Activated CD8-positive, alpha-beta memory T cell treated with anti-CD3 and anti-CD28 coated beads for 1 hour (primary cell): ENCODE measurements at places on chromosomes 16 and 17.

DNA sequence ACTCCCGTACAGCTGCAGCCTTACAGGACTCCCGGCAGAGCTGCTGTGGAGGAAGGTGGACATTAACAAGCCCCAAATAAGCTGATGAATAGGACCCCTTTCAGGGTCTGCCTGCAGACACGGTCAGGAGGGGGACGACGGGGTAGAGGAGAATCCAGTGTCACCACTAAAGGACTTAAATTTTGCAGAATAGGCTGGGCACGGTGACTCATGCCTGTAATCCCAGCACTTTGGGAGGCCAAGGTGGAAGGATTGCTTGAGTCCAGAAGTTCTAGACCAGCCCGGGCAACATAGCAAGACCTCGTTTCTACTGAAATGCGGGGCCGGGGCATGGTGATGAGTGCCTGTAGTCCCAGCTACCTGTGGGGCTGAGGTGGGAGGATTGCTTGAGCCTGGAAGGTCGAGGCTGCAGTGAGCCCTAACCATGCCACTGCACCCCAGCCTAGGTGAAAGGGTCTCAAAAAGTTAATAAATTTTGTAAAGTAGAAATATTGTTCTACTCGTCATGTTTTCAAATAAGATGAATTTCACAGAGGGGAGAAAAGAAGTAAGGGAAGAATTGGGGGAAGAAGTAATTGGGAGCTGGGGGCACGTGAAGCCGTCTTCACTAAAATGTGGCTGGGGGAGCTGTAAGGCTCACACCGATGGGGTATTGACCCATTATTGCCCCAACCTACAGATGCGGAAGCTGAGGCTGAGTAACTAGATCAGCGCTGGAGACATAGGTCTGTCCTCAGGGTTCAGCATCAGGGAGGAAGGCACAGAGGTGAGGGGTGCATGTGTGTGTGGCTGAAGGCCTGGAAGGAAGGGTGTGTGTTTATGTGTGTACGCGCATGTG, 4.7 kb downstream of the LITAFD start:
- DNase-seq: no peak

GRCh38 chr16:11916524-11917285, 949 bp upstream of the GSPT1 start:
- DNase-seq: no peak

GRCh38 chr17:76726231-76726775, at the start of gene JMJD6:
Gene JMJD6, minus strand, starts transcription at chr17:76726606. Its CDS starts 131 bp downstream, at chr17:76726475.
- no peak for DNase-seq

DNA sequence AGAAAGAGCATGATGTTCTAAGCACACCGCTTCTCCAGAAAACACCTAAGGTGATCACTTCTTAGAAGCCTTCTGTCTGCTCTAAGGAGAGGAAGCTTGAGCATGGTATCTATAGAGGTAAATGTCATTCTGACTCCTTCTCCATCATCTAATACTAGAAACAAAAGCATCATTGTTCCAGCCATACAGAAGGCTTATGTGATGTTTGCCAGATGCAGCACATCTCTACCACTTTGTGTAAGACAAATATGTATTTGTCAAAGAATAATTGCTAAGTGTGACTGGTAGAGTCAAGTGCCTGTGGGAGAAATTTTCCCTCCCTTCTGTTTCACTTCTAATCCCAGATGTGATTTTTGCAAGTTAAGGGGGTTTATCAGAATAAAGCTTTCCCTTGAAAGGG, 217.1 kb downstream of the HS3ST3A1 start:
- no peak for DNase-seq

DNA sequence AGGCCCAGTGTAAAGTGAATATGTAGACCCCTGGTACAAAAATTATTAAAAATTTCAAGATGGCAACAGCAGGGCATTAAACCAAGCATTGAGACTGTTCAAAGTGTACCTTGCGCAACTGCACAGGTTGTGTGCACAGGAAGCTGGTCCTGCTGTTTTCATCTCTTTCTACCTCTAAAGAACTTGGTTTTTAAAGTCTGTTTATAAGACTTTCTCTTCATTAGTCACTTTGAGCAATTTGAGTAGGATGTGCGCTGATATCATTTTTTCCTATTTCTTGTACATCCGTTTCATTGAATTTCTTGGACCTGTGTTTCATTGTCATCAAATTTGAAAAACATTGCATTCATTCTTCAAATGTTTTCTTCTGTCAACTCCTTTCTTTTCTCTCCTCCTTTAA, 16.8 kb upstream of the PMP22 start:
- no peak for DNase-seq

DNA sequence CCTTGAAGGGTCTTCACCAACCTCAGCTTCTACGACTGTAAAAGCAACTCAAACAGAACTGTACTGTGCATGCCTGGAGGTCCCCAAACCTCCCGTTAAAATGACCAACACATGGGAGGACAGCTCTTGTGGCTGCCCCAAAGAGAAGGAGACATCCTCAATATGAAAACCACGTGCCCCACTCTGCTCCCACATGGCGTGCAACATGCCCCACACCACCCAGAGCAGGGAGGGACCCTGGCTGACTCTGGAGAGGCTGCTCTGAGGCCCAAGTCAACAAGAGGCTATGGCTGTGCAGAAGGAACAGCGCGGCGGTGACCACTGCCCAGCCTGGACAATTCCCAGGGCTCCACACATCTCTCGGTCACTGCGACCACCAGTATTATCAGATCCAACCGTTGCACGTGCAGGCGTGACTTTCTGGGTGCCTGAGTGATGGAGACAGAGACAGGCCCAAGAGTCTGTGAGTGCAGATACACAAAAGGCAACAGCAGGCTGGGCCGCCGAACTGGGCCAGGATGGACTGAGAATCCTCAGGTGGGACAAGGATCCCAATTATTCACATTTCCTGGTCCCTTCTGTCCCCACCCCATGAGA, 1.4 kb downstream of the PLD6 start:
- no peak for DNase-seq

GRCh38 chr17:35666967-35667532, 64.4 kb upstream of the RASL10B start:
- DNase-seq: no peak

DNA sequence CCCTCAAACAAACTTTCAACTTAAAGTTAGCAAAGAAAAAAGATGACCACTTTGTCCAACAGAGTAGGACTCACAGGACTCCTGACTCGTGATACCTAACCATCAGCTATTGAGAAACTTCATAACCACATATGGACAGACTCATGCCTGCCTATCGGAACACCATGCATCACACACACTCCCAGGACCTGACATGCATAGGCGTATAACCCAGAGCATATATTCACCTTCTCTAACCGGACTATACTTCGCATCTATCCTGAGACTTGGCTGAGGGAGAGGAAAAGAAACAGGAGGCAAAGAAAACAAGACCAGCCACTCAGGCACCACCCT, 2.2 kb downstream of the PIP4K2B start:
- no peak for DNase-seq

DNA sequence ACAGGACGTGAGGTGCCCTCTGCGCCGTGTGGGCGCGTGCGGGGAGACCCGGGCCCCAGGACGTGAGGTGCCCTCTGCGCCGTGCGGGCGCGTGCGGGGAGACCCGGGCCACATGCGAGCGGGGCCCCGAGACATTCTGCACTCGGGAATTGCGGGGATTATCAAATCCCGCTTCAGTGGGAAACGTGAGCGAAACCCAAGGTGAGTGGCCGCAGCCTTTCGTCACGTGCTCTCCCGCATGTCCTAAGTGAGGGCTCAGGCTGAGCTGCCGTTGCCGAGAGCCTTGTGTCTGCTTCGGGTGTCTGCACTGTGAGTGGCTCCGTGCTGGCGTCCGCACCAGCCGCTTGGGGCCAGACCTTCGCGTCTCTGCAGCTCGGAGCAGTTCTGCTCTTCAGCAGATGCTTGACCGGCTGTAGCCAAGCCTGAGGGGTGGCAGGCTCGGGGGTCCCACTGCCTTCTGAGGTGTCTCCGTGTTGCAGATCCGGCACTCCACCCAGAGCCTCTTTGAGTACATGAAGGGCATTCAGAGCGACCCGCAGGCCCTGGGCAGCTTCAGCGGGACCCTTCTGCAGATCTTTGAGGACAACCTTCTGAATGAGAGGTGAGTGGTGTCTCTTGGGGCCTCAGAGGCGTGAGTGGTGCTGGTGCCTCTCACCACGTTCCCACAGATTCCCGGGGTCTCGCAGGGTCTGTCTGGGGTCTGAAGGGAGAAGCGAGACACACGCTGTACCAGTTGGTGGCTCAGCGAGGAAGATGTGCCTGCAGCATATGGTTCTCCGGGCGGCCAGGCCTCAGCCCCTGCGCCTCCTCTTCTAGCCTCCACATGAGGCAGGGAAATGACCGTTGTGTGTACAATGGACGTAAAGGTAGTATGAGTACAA, 90.5 kb upstream of the ZNF750 start:
- no peak for DNase-seq

DNA sequence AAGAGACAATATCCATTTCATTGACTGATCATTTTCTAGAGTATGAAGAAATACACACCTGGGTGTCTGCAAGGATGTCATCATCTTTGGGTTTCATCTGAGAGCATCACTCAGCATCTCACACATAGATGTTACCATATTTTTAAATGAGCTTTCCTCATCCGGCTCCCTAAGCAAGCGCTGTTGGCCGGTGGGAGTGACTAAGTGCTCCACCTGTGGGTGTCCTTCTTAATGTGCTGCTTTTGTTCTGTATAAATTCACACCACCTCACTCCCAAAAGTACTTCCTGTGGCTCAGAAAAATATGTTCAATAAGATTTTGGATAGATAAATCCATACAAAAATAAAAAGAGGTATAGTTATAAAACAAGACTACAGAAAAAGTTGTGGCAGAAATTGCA, 7.4 kb downstream of the SSTR2 start:
- DNase-seq: no peak
